ENCODE measurements at places on chromosomes 2 and 18.

GRCh38 chr18:27546991-27547390, 361.9 kb upstream of the CHST9 start:
- DNase-seq: peak; percentile 53

- DNase-seq: no peak
Observed at GRCh38 chr2:239944694-239945551, 80.2 kb downstream of the NDUFA10 start.

- peak; percentile 66 for DNase-seq
Observed at GRCh38 chr2:38602136-38602731, 494 bp downstream of the HNRNPLL start.

DNA sequence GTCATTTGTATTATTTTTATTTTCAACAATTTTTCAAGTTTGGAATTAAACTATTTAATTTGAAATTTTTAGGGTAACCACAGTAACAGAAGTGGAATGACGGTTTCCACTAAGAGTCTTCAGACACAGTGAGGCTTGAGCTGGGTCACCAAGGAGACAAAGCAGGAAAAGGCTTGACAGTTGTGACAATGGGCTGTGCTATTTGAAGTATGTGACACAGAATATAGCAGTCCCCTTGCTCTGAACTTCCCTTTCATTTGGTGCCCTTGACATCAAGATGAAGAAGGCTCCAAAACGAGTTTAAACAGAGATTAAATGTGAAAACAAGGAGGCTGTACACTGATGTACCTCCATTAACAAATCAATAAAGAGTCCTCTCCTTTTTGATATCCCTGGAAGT, 265.4 kb upstream of the DLGAP1 start:
- DNase-seq: no peak

GRCh38 chr2:44777537-44777936, 164.0 kb upstream of the SIX3 start:
- peak; percentile 56 for DNase-seq

GRCh38 chr18:15165048-15165447, 417.1 kb downstream of the ANKRD30B start:
- DNase-seq: no peak

GRCh38 chr2:96524482-96525210, 11.9 kb upstream of the ARID5A start:
- DNase-seq: no peak

- DNase-seq: no peak
Observed at GRCh38 chr2:142040556-142040955, 90.3 kb downstream of the LRP1B start.

DNA sequence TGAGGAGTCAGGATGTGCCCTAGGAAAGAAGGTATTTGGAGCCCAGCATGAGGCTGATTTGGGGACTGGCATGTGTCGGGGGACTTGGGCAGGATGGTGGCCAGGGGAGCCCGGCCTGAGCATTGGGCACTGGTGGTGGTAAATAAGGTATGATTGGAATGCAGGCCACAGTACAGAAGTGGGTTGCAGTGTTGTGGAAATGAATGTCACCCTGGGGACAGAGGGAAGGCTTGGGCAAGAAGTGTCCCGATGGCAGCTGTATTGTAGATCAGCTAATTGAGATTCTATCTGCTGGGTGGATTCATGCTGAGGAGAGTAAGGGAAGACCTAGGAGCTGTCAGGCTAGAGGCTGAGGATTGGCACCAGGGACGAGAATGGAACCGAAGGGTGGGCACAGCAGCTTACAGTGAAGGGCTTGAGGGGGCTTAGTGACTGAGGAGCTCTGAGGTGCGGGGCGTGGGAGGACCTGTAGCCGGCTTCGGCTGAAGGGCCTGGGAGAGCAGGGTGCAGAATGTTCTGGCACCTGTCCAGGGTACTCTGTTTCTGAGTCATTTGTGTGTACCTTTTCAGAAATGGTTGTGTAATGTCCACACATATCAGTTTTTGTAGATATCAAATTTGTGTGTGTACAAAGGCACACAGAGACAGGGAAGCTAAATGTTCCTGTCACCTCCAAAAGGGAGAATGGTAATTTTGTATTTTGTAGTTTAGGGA, 170.2 kb downstream of the PRKCE start:
- DNase-seq: peak; percentile 74

- DNase-seq: no peak
Observed at GRCh38 chr18:60099709-60100108, 199.9 kb downstream of the PMAIP1 start.

DNA sequence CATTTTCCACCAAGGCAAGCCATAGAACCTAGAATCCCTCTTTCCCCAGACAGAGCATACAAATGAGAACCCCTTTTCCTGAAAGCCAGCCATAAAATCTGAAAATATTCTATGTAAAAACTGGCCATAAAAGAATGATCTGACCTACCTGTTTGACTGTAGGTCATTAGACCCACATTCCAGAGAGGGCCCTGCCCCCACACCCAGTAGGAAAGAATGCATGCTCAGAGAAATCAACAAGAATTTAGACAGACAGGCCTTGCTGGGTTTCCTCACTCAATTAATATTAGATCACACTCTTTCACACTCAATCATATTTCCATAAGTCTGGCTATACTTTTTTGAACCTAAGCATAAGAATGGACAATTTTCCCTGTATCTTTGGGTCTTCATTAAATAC, 929.5 kb downstream of the ERBB4 start:
- DNase-seq: no peak

DNA sequence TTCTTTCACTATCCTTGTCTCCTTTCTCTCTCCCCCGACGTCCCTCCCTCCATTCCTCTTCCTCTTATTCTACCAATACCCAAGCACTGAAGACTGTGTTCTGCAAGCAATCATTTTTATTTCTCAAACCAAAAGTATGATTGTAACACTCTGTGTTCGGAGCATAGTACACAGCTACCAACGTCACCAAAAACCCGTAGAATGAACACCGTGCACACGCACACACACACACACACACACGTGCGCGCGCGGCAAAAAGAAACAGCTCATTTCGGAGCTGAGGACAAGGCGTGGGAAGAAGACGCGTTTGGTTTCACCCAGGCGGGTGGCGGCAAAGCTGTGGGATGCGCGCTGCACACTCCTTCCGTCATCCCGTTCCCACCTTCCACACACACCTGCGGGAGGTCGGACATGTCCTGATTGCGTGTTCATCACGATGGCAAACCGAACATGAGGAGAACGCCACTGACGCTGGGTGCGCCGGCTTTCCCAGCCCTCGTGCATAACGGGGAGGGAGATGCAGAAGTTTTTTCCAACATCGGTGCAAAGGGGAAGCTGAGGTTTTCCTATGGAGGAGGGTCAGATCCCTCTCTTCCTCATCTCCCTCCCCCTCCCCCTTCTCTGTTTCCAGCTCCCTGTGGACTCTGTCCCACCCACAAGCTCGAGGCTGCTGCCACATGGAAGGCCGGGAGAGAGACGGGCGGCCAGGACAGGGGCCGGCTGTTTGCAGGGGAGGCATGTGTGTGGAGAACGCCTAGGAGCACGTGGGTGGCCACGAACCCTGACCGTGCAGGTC, 20.4 kb downstream of the MBP start:
- DNase-seq: no peak

DNA sequence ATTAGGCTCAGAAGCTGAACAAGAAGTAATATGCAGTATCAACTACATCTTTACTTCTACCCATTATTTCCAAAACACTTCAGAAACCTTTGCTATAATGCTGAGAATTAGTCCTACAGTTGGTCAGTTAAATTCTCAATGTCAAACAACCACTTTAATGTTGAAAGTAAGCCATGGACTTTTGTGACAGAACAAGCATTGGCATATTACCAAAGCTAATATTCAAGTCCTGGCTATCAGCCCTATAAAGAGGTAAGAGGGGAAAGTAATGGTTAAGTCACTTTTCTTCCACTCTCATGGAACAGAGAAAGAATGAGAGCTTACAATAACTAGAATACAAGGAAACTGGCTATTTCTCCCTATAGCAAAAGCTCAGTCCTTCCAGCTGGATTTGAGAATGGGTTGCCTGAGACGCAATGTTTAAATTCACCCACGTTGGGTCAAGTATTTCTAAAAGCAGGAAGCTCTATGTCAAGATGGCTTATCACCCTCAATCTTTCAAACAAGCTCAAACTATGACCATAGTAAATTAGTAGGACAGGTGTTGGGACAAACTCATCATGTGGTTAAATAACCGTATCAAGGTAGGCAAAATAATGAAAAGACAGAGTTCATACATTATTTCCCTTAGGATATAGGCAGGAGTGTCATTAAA, 31.4 kb upstream of the MFSD6 start:
- DNase-seq: no peak

GRCh38 chr2:177680866-177681712, 288.5 kb downstream of the AGPS start:
- DNase-seq: no peak

DNA sequence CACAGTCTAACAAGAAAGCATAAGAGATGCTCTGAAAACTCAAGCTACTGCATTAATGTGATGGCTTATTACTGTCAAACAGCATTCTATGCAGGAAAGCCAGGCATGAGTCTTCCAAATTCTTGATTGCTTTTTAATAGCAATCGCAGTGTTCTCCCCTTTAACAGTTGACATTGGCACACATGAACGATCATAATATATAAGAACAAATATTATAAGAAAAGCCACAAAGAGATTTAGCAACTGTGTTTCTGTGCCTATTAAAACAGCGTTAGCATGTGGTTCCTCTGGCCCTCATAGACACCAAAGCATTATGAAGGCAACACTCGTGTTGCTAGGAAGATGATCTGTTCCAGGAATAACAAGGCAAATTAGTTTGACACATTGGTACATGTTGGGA, 245.0 kb downstream of the ACKR3 start:
- DNase-seq: no peak

DNA sequence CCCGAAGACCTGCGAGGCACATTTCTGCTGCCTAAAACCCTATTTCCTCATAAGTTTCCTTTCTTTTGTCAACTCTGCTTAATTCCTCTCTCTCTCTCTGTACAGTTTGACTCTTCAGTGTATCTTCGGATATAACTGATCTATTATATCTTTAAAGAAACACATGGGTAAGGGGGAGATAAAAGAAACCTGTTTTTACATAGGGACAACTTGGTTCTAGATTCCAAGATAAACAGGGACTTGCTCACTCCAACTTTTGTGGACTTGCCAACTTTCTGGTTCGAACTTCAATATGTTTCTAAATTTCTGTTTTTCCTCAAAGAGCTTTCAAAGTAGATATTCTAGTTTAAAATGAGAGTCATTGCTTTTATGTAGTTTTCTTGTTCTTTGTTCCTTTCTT, 182.7 kb upstream of the EPC2 start:
- DNase-seq: no peak

GRCh38 chr2:162113776-162114168, 38.3 kb downstream of the GCG start:
- DNase-seq: no peak

DNA sequence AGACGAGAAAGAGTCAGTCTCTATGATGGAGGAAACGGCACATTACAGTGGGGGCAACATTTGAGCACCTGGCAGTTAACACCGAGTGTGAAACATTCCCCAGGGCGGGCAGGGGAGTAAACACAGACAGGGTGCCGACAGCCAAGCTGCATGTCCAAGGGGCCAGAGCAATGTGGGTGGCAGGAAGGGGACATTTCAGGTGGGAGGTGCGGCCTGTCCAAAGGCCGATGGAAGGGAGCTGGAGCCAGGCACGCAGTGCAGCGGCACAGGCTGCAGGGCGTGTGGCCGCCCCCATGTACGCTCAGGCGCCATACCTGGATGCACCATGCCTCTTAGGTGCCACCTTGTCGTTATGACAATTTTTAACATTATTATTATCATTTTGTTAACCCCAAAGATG, 43.3 kb downstream of the TIMM21 start:
- DNase-seq: no peak

GRCh38 chr2:174588463-174588862, 9.1 kb downstream of the WIPF1 start:
- no peak for DNase-seq

- no peak for DNase-seq
Observed at GRCh38 chr2:135189148-135189547, 137.1 kb downstream of the RAB3GAP1 start.

- no peak for DNase-seq
Observed at GRCh38 chr2:26396734-26397298, 4.9 kb upstream of the DRC1 start.

DNA sequence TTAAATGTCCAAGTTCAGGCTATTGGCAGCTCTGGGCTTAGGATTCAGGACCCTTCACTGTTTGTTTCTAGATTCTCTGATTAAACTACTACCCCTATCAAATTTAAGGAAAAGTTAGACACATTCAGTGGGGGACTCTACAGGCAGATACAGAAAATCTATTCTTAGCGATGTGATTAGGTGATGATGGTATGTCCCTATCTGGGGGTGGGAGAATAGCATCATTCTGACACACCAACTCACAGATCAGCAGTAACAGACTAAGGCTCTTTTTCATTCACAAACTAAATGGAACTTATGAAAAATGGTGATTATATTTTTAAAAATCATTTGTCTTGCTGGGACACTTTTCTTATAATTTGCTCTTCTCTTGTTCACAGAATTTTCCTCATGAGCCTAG, 232.9 kb upstream of the CDH2 start:
- no peak for DNase-seq

DNA sequence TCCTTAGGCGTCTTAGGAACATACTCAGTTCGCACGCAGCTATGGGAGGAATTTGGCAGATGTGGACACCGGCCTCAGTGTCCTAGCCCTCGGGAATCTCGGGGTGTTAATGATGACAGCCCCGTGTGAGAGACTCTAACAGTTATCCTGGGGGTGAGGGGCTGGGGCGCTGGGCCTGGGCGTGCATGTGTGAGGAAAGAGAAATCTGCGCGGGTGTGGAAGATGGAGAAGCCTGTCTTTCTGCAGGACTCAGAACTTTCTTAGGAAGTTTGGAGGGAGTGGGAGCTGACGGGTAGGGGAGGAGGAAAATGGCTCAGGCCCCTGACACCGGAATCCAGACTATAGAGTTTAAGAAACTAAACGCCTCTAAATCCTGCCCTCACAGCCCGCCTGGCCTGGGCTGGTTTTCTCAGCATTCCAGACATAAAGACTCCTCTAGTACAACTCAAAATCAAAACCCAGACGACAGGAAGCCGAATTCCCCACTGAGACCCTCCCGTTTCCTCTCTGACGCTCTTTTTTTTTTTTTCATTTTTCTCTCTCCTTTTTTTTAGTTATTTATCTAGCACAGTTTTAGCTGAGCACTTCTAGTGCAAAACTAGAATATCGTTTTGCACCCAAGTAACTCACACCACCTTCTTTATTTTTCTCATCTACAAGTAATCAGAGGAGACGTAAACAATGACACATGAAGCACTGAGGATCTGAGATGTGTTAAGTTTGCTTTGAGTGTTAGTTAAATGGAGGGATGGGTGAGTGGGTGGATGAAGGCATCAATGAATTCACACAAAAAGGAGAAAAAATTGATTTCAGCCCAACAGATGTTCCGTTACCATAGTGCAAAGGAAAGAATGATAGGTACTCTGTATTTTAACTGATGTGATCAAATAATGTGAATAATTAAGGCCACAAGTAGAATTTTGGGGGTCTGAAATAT, 1.2 kb upstream of the HAAO start:
- DNase-seq: no peak

DNA sequence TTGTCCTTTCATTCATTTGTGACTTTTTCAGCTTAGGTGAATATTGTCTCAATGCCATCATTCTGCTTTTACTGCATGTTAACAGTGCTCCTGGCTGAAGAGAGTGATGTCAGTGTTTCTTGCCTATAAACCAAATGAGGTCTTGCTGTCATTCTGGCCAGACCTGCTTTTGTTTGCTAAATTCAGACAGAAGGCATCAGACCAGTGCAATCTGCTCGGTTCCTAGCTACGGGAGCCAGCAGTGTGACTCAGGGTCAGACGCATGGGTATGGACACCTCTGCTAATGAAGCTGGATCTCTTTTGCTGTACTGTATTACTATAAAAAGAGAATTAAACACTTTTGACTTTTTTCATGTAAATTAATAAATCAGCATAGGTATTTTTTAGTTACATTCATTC, 178.9 kb downstream of the TMEM182 start:
- no peak for DNase-seq

GRCh38 chr2:234768608-234769196, 183.1 kb upstream of the SH3BP4 start:
- no peak for DNase-seq
